ENCODE measurements at places on chromosomes 3 and 15. TPM values are rescaled to one million over a fixed set of nuclear protein-coding genes. Genes with fewer than 3 reads are reported as not detected.
A peak's percentile ranks its signal among the peaks of the same experiment; 100 is the strongest.

- no peak for DNase-seq
- H3K27me3 ChIP-seq = no peaks in the 10 kb centered on the region
- H3K36me3 ChIP-seq = no peaks in the 10 kb centered on the region
- no peak overlapping the region for H3K4me3 ChIP-seq
Measured at GRCh38 chr15:74489518-74490338, 28.8 kb upstream of the UBL7 start.

GRCh38 chr3:46467562-46467961 lies 2.9 kb upstream of the LTF start:
- H3K4me3 ChIP-seq = no peak overlapping the region
- H3K4me1 ChIP-seq = no peaks in the 10 kb centered on the region
- peak; percentile 43 for DNase-seq
- H3K27me3 ChIP-seq = no peaks in the 10 kb centered on the region

DNA sequence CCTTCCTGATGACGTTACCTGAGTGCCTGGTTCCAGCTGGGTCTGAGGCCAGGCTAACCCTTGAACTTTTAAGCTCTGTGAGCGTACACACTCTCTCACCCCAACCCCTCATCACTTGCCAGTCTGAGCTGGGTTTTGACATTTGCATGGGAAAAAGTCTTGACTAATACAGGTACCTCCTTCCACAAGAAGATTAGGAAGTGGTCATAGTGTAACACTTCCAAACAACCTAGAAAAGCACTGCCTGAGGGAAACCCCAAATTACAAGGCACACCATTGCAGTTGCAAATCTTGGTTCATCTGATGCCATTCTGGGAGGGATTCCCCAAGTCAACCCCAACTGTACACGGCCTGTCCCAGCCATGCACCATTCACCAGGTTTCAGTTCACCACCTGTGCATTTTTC lies 499.8 kb downstream of the FOXP1 start:
- H3K4me3 ChIP-seq = no peak overlapping the region
- no peaks in the 10 kb centered on the region for H3K27me3 ChIP-seq
- H3K36me3 ChIP-seq = no peaks in the 10 kb centered on the region
- peaks cover 16% of the 10 kb centered on the region for H3K4me1 ChIP-seq
- H3K27ac ChIP-seq = no peak overlapping the region

GRCh38 chr3:131007256-131007655 lies 19.4 kb downstream of the ASTE1 start:
- no peak overlapping the region for H3K27ac ChIP-seq
- DNase-seq = no peak
- H3K4me1 ChIP-seq = no peaks in the 10 kb centered on the region
- no peaks in the 10 kb centered on the region for H3K36me3 ChIP-seq

- no peaks in the 10 kb centered on the region for H3K27me3 ChIP-seq
- H3K4me1 ChIP-seq = no peaks in the 10 kb centered on the region
- no peak for DNase-seq
Measured at GRCh38 chr15:32904448-32904847, 186.6 kb downstream of the GREM1 start.

DNA sequence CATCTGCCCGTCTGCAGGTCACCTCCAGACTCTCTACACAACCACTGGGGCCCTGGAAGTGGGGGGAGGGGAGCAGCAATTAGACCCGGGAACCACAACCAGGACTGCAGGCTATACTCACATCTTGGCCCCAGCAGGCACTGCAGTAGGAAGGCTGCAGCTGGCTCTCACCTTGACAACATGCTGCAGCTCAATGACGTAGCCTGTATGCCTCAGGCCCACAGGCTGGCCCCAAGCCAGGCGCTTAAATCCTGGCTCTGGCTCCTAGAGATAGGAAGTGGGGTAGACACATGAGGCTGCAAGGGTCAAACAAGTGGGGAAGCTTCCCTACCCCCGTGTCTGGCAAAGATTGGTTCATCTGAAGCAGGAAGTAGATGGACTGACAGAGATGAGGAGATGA lies 4.6 kb upstream of the QRICH1 start:
- peaks cover 57% of the 10 kb centered on the region for H3K36me3 ChIP-seq
- H3K27me3 ChIP-seq = no peaks in the 10 kb centered on the region
- H3K27ac ChIP-seq = no peak overlapping the region
- H3K4me3 ChIP-seq = no peak overlapping the region
- H3K4me1 ChIP-seq = peaks cover 12% of the 10 kb centered on the region
- no peak for DNase-seq

Gene DPPA4
- total RNA-seq = not detected

Gene HYAL1
- 17.7 TPM for total RNA-seq

Gene SYNM
- 62.6 TPM for total RNA-seq

Gene ROBO2
- total RNA-seq = 11.0 TPM

Gene TLR9
- not detected for total RNA-seq

Gene GRAMD1C
- total RNA-seq = 9.6 TPM

Gene IL17RE
- 15.2 TPM for total RNA-seq

All from vagina (tissue), 2 donors.